Renal cortex interstitium (tissue), 15 donors: ENCODE measurements at places on chromosomes 13 and 19. TPM values are rescaled to one million over a fixed set of nuclear protein-coding genes. Genes with fewer than 3 reads are reported as not detected.

Gene LRRC8E
- polyA plus RNA-seq: 1.4 TPM

DNA sequence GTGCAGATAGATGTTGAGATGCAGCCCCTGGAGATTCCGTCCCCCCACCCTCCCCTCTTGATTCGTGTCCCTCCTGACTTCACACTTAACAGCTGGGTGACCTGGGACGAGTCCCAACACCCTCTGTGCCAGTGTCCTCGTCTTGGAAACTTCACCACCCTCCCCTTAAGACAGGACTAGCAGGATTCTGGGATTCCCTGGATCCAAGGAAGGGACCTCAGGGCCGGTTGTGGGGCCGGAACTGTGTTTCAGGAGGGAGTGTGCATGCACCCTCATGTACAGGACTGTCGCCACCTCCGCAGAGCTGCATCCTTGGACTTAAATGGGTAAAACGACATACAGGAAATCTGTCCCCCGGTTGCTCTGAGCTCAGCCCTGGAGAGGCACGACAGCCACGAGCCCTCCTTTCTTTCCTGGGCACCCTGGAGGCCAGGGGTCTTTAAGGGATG, 990 bp downstream of the MYO9B start:
- no peak for DNase-seq

Gene CPB2
- 0.23 TPM for polyA plus RNA-seq

- no peak for DNase-seq
These were observed 173.5 kb upstream of the OBI1 start for GRCh38 chr13:78832461-78832860.

Gene LHB
- polyA plus RNA-seq: not detected

Gene LIPE
- polyA plus RNA-seq: 11.0 TPM
